ENCODE measurements at places on chromosomes 3 and 15.

DNA sequence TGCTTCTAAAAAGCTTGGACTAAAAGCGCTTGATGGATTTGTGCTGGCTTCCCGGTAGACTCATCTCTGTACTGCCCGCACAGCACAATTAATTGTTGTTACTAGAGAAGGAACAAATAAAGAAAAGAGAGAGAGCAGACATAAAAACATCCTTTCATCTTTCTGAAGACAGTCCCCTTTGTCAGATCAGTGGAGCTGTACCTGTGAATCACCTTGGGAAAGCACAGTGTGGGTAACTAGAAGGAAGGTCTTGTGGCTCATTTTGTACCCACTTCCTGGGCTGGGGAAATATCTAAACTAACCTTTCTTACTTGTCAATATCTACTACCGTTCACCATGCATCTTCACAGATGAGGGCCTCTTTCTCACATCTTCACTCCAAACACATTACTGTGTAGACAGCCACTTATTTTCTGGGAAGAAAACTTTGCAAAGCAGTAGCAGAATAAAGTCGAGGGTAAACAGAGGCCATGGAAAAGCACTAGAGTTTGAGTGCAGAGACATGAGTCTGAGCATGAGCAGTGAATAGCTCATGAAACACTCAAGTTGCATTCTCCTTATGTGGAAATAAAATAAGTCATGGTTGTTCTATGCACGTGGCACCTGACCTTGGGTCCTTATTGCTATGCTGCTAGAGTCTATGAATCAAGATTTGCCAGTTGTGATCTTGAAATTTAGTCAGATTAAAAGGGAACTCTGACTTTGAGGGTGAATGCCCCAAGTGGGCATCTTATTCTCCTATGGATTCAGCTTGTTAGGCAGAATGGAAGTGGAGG, 169.3 kb downstream of the LPP start:
- peak; percentile 9 for DNase-seq

- DNase-seq: no peak
Observed at GRCh38 chr15:58458076-58458475, 26.3 kb downstream of the LIPC start.

GRCh38 chr15:63059573-63060216, 17.1 kb downstream of the TPM1 start:
- no peak for DNase-seq

GRCh38 chr3:103446953-103447629, 1012.3 kb downstream of the ZPLD1 start:
- DNase-seq: no peak

- DNase-seq: no peak
Observed at GRCh38 chr3:187753516-187753915, 8.2 kb upstream of the BCL6 start.

GRCh38 chr15:88894348-88894818, 961 bp downstream of the HAPLN3 start:
- no peak for DNase-seq

- DNase-seq: no peak
Observed at GRCh38 chr3:71008350-71008935, 575.1 kb downstream of the FOXP1 start.

DNA sequence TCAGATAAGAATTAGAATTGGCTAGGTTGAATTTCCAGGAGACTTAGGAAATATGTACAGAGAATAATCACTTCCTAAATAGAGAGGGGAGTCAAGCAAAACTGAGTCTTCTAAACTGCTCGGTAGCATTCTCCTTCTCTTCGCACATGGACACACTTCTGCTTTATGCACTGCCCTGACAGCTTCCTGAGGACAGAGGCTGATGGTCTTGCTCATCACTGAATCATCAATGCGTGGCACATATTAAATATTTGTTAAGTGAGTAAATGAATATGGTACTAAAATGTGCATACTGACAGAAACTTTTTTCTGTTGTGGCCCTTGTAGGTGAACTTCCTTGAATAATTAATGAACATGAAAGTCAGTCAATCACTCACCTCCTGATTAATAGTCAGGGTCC, 315.5 kb downstream of the FHIT start:
- DNase-seq: peak; percentile 3
